ENCODE measurements at places on chromosomes 5 and 9.

DNA sequence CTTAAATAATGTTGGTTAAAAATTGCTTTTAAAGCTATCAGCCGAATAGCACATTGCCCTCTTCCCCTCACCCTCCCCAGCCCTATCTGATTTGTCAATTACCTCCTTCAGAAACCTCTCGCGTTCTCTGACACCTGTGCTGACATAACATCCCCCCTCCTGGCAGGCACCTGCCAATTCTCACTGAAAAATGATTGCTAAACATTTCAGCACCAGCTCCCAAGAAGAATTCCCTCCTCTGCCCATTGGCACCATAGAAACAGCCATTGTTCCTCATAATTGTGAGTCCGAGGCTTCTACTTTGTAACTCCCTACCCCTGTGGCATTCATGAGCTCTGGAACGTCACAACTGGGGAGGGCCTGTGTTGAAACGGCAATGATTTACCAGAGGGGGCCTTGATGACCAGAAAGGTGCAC, 20.2 kb downstream of the CDH6 start:
- DNase-seq: peak; percentile 54

GRCh38 chr5:110383231-110383630, 343.2 kb downstream of the TMEM232 start:
- no peak for DNase-seq

DNA sequence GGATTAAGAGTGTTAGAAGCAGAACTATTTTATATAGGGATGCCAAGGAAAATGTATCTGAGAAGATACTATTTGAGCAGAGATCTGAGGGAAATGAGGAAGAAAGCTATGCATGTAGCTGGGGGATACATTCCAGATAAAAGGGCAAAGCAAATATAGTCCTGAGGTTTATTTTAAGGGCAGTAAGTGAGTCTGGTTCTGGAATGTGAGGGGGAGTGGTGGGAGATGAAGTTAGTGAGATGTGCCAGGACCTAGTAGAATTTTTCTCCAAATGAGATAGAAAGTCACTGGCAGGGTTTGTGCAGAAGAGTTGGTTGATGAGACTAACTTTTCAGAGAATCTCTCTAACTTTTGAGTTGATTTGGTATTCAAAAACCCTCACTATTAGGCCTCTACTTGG, 374.7 kb downstream of the ADGRV1 start:
- DNase-seq: no peak

GRCh38 chr9:113461943-113462342, 1.6 kb upstream of the RGS3 start:
- no peak for DNase-seq

- no peak for DNase-seq
Measured at GRCh38 chr9:95499847-95500246, 16.9 kb downstream of the PTCH1 start.

GRCh38 chr5:169162407-169162806, 138.5 kb downstream of the SLIT3 start:
- DNase-seq: no peak

DNA sequence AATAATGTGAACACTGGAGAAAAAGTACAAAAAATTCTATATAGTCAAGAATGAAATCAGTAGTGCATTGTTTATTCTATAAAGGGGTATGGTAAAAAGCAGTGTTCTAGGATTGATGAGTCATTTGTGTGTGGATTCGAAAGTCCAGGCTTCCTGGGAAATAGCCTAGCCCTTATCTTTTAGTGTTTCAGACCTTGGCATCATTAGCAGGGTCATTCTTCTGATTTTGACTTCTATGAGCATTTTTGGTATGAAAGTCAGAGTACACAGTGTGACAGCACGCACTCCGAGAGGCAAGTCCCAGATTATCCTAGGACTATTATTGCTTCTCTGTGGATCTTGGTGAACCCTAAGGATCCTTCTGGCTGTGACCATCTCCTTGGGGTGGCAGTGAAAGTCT, 16.9 kb downstream of the PCSK5 start:
- DNase-seq: no peak

DNA sequence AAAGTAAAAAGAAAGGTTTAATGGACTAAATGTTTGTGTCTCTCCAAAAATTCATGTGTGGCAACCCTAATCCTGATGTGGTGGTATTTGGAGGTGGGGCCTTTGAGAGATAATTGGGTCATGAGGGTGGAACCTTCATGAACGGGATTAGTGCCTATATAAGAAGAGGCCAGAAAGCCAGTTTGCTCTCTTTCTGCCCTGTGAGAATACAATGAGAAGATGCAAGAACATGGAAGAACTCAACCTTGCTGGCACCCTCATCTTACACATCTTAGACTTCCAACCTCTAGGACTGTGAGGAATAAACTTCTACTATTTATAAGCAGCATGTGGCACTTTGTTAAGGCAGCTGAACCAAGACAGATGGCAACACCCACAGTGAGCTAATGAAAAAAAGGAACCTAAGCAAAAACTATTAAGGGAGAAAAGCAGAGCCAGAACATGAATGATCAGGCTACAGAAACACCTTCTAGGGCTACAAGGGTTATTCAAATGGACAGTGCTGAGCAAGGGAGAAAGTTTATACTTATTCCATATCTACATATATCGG, 159.5 kb downstream of the PLK2 start:
- DNase-seq: no peak

DNA sequence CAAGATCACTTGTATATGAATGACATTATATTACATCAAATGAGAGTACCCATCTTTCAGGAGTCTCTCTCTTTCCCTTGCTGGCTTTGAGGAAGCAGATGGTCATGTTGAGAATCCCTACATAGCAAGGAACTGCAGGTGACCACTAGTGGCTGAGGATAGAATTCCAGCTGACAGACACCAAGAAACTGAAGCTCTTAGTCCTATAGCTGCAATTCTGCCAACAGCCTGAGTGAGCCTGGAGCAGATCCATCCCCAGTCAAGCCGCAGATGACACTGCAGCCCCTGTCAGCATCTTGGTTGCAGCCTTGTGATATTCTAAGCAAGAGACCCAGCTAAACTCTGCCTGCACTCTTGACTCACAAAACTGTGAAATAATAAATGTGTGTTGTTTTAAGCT, 531.5 kb downstream of the CSNK1G3 start:
- no peak for DNase-seq

DNA sequence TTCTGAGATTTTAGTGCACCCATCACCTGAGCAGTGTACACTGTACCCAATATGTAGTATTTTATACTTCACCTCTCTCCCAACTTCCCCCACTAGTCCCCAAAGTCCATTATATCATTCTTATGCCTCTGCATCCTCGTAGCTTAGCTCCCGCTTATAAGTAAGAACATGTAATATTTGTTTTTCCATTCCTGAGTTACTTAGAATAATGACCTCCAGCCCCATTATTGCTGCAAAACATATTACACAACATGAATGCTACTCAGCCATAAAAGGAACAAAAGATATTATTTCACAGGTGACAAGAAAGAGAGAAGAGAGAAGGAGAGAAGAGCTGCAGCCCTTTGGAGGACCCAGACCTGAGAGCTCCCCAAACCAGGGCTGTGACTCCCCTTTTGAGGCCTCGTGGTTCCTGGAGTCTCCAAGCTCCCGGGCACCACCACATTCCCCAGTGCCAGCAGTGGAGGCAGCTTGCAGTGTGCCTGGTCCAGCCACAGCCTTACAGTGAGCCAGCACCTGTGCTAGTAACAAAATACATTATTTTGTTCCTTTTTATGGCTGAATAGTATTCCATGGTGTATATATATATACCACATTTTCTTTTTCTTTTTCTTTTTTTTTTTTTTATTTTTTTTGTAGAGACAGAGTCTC, 194.5 kb upstream of the DAB2 start:
- no peak for DNase-seq

GRCh38 chr5:154136141-154136540, 54.4 kb upstream of the GALNT10 start:
- no peak for DNase-seq

- DNase-seq: no peak
Measured at GRCh38 chr9:35277628-35278359, 116.0 kb downstream of the UNC13B start.

DNA sequence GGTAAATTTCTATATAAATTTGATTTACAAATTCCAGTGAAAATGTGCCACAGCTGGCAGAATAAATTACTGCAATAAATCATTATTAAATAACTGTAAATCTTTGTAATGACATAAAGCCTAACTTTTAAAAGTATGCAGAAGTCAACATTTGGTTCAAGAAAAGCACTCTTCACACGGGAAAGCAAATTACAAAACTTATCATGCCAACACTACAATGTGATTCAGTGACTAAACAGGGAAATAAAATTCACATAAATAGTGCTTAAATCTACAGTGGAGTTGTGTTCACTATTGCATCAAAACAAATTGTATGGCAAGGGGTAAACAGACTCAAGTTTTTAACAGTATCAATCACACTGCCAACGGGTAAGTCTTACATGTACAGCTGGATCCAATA, 117.2 kb downstream of the BNC2 start:
- DNase-seq: no peak

GRCh38 chr9:133779516-133780403, 41.6 kb upstream of the SARDH start:
- DNase-seq: no peak

- no peak for DNase-seq
Measured at GRCh38 chr9:88905506-88905905, 85.8 kb upstream of the S1PR3 start.

DNA sequence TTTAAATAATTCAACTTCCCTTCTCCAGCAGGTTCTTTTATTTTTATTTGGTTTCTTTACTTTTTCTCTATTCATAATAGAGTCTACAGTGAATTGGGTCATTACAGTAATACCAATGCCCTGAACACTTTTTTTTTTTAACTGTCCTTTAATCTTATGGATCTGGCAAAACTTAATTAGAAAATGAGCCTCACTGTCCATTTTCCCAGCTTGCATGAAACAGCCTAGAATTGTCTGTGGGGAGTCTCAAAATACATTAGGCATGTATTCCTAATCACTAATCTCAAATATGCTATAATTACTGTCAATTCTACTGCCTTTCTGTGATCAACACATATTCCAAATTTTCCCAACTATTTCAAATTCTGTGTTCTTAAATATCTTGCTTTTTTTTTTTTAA, 406.8 kb downstream of the ANXA1 start:
- no peak for DNase-seq

DNA sequence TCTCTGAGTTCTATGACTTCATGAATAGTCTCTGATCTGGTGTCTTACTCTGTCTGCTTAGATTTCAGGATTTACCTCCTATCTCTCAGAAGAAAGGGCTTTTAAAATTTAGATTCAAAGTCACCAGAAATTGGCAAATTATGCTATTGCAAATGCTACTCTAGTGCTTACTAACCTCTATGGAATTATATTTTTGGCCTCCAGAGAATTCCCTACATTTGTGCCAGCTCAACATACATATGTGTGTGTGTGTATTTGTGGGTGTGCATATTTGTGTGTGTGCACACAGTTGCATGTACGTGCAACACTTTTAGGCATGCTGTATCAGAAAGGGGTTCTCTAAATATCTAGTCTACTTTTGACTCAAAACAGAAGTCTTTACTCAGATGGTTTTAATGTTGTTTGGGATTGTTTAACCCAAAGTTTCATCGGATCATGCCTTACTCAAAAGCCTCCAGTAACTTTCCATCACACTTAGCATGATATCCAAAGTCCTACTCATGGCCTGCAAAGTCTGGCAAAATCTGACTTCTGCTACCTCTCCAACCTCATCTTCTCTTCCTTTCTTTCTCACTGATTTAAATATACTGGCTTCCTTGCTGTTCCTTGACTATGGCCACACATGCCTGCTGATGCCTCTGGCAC, 147.6 kb upstream of the NR3C1 start:
- DNase-seq: no peak

GRCh38 chr9:110537841-110538646, 41.5 kb downstream of the SVEP1 start:
- DNase-seq: no peak

DNA sequence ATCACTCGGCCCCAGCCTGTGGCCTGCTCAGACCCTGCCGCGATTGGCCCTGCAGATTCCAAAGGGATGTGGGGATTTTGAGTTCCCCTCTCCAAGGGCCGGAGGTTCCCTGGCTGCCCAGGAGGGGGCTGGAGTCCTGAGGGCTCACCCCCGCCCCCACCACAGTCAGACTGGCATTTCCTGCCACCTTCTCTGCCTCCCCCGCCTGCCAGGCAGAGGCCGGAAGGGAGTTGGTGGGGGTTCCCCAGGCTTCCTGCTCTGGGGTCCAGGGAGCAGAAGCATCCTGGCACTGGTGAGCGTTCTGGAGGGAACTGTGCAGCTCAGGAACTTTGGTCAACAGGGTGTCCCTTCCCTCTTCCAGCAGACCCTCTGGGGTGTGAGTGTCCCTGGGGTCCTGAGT, 70.6 kb downstream of the RXRA start:
- DNase-seq: no peak

- DNase-seq: no peak
Measured at GRCh38 chr5:111741278-111741677, 15.7 kb downstream of the NREP start.

DNA sequence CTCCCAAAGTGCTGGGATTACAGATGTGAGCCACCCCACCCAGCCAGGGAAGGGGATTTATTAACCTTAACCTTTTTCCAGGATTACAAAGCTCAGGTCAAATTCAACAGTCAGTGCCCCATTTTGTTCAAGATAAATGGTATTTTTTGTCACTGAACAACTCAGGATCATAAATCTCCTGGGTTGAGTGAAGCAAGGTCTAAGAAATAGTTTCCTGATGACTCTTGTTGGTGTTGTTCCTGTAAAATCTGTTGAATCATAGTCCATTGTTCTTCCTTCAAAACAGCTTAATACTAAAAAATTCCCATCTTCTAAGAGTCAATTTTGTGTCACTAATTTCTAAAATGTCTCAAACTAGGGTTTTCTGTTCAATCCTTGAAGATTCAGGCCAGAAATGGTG, 33.9 kb upstream of the JMY start:
- no peak for DNase-seq

DNA sequence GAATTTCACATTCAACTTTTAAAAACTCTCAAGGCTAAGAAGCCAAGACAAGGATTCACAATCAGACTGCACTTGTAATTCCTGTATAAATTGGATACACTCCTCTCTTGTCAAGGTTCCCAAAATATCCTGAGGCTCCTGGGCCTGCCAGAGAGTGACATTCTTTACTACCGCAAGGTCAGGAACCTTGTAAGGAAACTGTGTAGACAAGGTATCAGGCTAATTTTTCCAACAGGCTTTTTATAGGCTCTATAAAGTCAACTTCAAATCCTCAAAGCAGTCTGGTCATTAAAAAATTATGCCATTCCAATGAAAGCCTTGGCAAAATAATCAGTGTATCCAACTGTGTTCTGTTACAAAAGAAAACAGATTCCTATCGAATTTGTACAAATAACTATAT, 15.5 kb upstream of the PAIP1 start:
- no peak for DNase-seq

DNA sequence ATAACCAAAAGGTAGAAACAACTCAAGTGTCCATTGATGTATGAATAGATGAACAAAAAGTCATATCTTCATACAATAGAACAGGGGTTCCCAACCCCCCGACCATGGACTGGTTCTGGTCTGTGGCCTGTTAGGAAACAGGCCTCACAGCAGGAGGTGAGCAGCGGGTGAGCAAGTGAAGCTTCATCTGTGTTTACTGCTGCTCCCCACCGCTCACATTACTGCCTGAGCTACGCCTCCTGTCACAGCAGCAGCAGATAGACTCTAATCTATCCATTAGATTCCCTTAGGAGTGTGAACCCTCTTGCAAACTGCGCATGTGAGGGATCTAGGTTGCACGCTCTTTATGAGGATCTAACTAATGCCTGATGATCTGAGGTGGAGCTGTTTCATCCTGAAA, 478.0 kb downstream of the BRINP1 start:
- no peak for DNase-seq

- DNase-seq: no peak
Measured at GRCh38 chr9:117013440-117013995, 326.4 kb downstream of the TRIM32 start.

Measured in spinal cord (tissue), 10 donors.